ENCODE measurements at places on chromosomes 1 and 21. TPM values are rescaled to one million over a fixed set of nuclear protein-coding genes. Genes with fewer than 3 reads are reported as not detected.

Gene ILF2
- polyA plus RNA-seq: 185 TPM

Gene FCGR2B
- polyA plus RNA-seq: not detected

Gene TAS1R1
- polyA plus RNA-seq: not detected

DNA sequence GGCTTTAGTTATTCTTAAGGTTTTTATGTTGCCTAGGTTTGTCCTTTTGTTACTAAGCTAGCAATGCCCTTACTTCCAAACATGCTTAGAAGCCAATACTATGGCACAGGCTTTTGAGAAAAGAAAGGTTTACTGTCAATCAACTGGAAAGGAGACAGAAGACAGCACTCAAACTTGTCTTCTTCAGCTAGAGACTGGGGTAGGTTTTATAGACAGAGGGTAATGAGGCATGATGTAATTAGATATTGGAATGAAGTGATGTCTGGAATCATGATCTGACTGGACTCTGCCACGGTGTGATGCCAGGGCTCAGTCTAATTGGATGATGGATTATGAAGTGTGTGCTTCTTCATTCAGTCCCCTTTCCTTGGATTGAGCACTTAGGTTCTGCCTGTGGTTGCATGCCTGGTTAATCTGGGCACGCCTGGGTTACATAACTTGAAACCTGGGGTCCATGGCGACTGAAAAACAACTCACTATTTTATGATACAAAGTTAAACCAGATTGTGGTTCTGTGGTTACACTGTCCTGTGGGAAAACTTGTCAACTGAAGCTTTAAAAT, 625.8 kb downstream of the BRINP3 start:
- no peak for DNase-seq
- no peaks in the 10 kb centered on the region for H3K4me1 ChIP-seq
- no peak overlapping the region for H3K4me3 ChIP-seq
- no peaks in the 10 kb centered on the region for H3K36me3 ChIP-seq

DNA sequence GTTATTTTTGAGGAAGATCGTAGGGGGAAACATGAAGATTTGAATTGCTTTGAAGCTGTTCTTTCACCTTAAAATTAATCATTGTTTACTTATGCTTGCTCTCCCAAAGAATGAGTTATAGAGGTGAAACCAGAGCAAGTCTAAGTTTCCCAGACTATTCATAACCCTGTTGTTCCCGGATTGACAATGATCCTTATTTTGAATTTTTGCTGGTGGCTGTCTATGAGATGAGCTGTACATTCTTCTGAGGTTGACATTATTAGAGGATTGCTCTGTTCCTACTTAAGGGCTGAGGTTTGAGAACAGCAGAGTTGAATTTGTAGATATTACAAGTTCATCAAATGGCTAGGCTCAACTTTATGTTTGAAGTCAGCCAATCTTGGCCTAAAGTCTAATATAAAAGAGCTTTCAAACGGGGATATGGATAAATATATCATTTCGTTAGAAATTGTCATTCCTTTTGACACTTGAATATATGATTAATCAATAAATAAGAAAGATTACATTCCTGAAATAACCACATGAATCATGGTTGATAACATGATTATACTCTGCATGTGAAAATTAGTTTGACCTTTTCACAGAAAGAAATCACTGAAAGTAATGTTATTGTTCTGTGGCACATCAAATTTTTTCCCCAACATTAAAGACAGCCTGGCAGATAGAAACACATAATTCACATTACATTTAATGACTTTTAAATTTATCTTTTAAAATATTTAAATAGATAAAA, 19.1 kb upstream of the PDE4B start:
- no peaks in the 10 kb centered on the region for H3K36me3 ChIP-seq
- H3K27ac ChIP-seq: no peak overlapping the region
- no peaks in the 10 kb centered on the region for H3K27me3 ChIP-seq
- no peak for DNase-seq

DNA sequence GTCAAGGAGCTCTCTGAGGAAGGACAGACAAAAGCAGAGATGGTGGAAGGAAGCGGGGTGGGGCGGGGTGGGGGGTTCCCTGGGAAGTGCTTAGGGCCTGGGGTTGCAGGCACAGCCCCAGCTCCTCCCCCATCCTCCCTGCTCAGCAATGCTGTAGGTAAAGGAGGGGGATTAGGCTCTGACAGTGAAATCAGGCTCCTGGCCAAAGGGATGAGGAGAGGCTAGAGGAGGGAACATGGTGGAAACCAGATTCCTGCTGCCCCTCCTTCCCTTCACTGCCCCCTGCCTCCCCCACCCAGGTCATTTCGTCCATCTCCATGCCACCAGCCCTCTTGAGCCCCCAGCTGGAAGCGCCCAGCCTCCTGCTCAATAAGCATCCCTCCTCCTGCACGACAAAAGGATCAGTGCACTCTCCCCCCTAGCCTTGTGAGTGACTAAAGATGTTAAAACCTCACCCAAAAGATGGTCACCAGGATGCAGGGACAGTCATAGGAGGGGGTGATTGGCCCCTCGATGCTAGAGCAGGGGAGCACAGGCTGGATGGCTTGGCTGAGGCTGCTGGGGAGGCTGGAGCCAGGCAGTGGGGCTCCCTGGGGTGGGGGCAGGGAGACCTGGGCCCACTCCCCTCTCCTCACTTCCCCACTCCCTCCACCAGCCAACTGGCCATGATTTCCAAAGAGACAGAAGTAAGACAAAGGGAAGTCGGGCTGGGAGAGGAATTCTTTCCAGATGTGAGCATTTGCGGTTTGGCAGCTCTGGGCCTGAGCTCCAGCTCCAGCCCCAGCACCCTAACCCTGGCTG, 2.2 kb upstream of the CRABP2 start:
- H3K27me3 ChIP-seq: peaks cover 20% of the 10 kb centered on the region
- H3K4me1 ChIP-seq: peaks cover 37% of the 10 kb centered on the region
- H3K36me3 ChIP-seq: no peaks in the 10 kb centered on the region
- DNase-seq: no peak
- H3K4me3 ChIP-seq: no peak overlapping the region

- H3K27me3 ChIP-seq: no peaks in the 10 kb centered on the region
- no peak for DNase-seq
- no peak overlapping the region for H3K27ac ChIP-seq
- no peak overlapping the region for H3K4me3 ChIP-seq
- H3K36me3 ChIP-seq: no peaks in the 10 kb centered on the region
Measured at GRCh38 chr1:214899908-214900460, 182.6 kb upstream of the KCNK2 start.

- H3K36me3 ChIP-seq: no peaks in the 10 kb centered on the region
- no peaks in the 10 kb centered on the region for H3K27me3 ChIP-seq
Measured at GRCh38 chr1:92993581-92993980, 32.3 kb upstream of the DIPK1A start.

DNA sequence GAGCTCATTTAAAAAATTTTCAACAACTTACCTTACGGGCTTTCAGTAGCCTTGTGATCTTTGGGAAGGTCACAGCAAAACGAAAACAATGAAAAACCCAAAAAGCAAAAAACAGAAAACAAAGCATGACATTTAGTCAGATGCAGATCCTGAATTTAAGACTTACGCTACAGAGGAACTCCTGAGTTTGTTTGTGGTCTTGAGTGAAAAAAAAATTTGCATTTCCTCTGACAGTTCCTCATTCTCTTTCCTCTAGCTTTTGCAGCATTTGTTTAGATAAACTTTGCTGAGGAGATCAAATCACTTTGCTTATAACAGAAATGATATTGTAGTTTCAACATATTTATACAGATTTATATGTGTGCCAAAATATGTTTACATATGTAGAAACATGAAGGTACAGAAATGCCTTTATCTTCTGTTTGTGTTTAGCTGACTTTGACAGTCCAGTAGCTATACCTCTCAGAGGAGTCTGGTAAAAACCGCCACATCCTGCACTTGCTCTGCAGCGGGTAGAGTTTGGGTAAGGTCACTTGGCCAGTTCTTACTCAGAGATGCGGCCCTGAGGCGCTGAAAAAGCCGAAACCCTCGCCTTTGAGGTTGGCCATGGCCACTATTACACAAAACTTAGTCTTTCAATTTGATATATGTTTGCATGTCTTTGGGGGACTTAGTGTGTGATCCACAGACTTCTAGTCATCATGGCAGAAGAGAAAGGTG, 142.5 kb downstream of the TNR start:
- no peak for DNase-seq
- H3K27me3 ChIP-seq: peaks cover 15% of the 10 kb centered on the region
- peaks cover 3% of the 10 kb centered on the region for H3K4me1 ChIP-seq
